ENCODE measurements at places on chromosomes 16 and 17. TPM values are rescaled to one million over a fixed set of nuclear protein-coding genes. Genes with fewer than 3 reads are reported as not detected.
A peak's percentile ranks its signal among the peaks of the same experiment; 100 is the strongest.

GRCh38 chr16:10631886-10632285, 51.5 kb upstream of the EMP2 start:
- H3K4me3 ChIP-seq, result no peak overlapping the region
- H3K36me3 ChIP-seq, result no peaks in the 10 kb centered on the region
- no peak overlapping the region for H3K27ac ChIP-seq
- no peaks in the 10 kb centered on the region for H3K4me1 ChIP-seq

GRCh38 chr17:77723071-77723908, 235.2 kb upstream of the TNRC6C start:
- no peak overlapping the region for H3K4me3 ChIP-seq
- peaks cover 12% of the 10 kb centered on the region for H3K27me3 ChIP-seq
- peaks cover 3% of the 10 kb centered on the region for H3K4me1 ChIP-seq
- H3K36me3 ChIP-seq, result no peaks in the 10 kb centered on the region
- H3K27ac ChIP-seq, result no peak overlapping the region

DNA sequence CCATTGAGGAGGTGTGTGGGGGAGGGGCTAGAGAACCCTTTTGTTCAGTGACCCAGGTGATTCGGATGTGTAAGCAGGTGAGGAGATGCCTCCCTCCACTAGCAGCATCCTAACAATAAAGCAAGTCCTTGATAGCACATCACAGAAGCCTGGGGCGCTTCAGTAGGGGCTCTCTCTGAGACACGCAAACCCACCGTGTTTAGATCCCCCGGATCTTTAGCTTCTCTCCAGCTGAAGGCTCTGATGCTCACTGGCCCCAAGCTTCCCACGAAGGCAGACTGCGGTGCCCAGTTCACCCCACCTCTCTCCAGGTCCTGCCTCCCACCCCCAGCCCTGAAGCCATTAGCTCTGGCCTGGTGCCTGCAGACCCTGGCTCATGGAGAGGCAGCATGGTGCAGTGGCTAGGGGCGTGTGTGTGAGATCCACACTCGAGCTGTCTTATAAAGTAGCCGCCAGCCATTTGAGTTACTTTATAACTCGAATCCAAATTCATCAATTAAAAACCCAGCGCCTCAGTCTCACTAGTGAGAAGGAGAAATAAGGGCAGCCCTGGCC, 204.7 kb upstream of the TNRC6C start:
- H3K27me3 ChIP-seq, result peaks cover 2% of the 10 kb centered on the region
- H3K27ac ChIP-seq, result no peak overlapping the region
- no peaks in the 10 kb centered on the region for H3K4me1 ChIP-seq
- H3K36me3 ChIP-seq, result no peaks in the 10 kb centered on the region

DNA sequence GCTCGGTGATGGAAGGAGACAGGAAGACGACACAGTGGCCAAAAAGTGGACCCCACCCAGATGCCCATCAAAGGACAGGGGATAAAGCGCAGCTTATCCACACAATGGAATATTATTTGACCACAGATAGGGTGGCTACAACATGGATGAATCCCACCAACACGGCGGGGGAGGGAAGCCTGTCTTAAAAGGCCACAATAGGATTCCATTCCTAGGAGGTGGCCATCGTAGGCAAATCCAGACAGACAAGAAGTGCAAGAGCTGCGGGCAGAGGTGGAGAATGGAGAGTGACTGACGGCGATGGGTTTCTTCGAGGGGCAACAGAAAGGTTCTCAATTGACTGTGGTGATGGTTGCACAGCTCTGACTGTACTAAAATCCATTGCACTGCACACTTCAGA, 16.0 kb downstream of the SLC38A8 start:
- no peaks in the 10 kb centered on the region for H3K36me3 ChIP-seq
- peaks cover 14% of the 10 kb centered on the region for H3K4me1 ChIP-seq
- H3K4me3 ChIP-seq, result no peak overlapping the region
- H3K27me3 ChIP-seq, result peaks cover 10% of the 10 kb centered on the region

DNA sequence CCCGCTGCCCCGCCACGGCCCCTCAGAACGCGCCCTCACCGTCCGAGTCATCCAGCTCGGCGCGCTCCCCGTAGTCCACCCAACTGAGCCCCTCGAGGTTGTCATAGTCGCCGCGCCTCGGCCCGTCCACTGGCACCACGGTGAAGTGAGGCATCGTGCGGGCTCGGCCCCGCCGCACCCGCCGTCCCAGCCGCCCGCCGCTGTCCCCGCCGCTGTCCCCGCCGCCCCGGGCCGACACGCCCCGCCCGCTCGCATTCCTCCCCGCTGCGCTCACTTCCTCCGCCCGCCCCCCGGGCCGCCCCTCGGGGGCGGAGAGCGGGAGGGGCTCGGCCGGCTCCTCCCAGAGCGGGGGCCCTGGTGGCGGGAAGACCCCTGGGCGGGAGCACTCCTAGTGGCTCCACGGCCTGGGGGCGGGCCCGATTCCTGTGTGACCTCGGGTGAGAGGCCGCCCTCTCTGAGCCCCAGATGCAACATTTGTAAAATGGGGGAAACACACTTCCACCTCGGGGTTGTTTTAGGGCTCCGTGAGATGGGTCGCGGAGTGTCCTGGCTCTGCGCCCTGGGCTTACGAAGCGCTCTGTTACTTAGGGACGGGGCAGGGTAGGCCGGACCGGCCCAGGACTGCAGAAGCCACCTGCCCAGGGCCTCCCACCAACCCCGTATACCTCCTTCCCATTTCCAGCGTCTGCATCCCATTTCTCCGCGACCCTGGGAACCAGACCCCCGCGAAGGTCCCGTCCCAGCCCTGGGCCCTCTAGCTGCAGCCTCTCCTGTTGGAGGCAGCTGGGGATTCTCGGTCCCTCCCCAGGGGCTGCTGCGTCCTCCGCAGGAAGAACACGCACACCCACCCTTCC, at the start of gene SLC12A4:
Gene SLC12A4, minus strand, starts transcription at position 238 of the 854 bp plus-strand sequence. Its CDS starts 84 bp downstream, at position 154.
- peak within 1 kb of the TSS; percentile 97 for H3K4me3 ChIP-seq
- H3K4me1 ChIP-seq, result peaks cover 24% of the 10 kb centered on the region
- H3K27ac ChIP-seq, result peak within 1 kb of the TSS; percentile 95
- H3K36me3 ChIP-seq, result no peaks in the 10 kb centered on the region
- H3K27me3 ChIP-seq, result peaks cover 2% of the 10 kb centered on the region

DNA sequence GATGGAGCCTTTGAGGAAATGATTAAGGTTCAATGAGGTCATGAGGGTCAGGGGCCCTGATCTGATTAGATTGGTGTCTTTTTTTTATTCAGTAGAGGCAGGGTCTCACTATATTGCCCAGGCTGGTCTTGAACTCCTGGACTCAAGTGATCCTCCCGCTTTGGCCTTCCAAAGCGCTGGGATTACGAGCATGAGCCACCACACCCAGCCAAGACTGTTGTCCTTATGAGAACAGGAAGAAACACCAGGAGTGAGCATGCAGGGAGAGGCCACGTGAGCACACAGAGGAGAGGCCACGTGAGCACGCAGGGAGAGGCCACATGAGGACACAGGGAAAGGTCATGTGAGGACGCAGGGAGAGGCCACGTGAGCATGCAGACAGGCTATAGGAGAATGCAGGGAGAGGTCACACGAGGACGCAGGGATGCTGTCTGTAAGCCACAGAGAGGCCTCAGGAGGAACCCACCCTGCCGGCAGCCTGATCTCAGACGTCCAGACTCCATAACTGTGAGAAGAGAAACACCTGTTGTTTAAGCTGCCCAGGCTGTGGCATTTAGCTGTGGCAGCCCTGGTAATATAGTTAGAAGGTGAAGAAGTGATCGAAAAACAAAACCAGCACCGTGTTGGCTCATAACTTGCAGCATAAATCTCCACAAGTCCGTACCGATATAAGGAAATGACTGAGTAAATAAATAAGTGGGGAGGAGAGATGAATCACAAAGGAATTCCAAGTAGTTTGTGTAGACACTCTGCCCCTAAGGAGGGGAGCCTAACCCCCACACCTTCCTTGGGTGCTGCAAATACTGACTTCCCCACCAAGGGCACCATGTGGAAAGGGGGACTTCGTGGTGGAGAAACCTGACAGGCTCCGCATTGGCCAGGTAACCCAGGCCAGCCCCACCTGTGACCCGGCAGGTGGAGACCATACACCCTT, 14.6 kb upstream of the CSNK1D start:
- H3K4me1 ChIP-seq, result peaks cover 22% of the 10 kb centered on the region
- H3K4me3 ChIP-seq, result no peak overlapping the region
- peak overlapping the region; percentile 6 for H3K27ac ChIP-seq
- no peak for DNase-seq
- no peaks in the 10 kb centered on the region for H3K27me3 ChIP-seq
- peaks cover 2% of the 10 kb centered on the region for H3K36me3 ChIP-seq

GRCh38 chr17:9893411-9894012, 11.6 kb downstream of the RCVRN start:
- no peak overlapping the region for H3K4me3 ChIP-seq
- H3K4me1 ChIP-seq, result no peaks in the 10 kb centered on the region
- DNase-seq, result no peak
- no peaks in the 10 kb centered on the region for H3K36me3 ChIP-seq
- no peak overlapping the region for H3K27ac ChIP-seq

- H3K4me1 ChIP-seq, result no peaks in the 10 kb centered on the region
- H3K27ac ChIP-seq, result no peak overlapping the region
- no peaks in the 10 kb centered on the region for H3K36me3 ChIP-seq
- DNase-seq, result no peak
- H3K4me3 ChIP-seq, result no peak overlapping the region
Measured at GRCh38 chr16:86625029-86625428, 46.7 kb downstream of the FOXL1 start.

DNA sequence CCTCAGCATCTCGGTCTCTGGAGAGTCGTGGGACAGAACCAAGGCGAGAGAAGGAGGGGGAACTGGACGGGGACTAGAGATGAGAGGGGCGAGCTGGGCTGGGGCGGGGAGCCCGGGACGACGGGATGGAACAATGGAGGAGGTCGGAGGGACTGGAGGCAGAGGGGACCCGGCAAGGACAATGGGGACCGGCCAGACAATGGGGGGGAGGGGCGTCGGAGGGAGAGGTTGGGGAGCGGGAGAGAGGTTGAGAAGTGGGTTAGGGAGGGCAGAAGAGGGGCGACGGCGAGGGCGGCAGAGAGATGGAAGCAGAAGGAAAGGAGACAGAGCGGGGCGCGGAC, 719 bp downstream of the NGFR start:
- peak; percentile 58 for DNase-seq
- H3K4me3 ChIP-seq, result peak overlapping the region; percentile 81
- H3K27ac ChIP-seq, result no peak overlapping the region
- peaks cover 78% of the 10 kb centered on the region for H3K27me3 ChIP-seq
- H3K36me3 ChIP-seq, result no peaks in the 10 kb centered on the region
- peaks cover 20% of the 10 kb centered on the region for H3K4me1 ChIP-seq

DNA sequence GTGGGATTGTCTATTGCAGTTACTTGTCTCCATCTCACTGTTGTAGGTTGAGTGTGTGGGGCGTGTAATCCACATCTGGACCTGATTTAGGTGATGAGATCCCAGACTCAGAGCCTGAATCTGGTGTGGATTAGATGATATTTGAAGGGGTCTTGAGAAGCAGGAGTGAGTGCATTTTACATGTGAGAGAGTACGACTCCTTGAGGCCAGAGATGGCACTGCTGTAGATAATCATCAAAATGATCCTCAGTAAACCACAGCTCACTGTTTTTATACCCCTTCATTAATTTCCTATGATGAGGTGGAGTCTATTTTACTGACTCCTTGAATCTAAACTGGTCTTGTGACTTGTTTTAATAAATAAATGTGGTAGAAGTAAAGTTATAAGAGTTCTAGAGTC, 732.5 kb downstream of the KCNJ2 start:
- no peak for DNase-seq
- no peak overlapping the region for H3K27ac ChIP-seq
- H3K27me3 ChIP-seq, result no peaks in the 10 kb centered on the region
- H3K4me1 ChIP-seq, result no peaks in the 10 kb centered on the region
- no peaks in the 10 kb centered on the region for H3K36me3 ChIP-seq
- H3K4me3 ChIP-seq, result no peak overlapping the region

DNA sequence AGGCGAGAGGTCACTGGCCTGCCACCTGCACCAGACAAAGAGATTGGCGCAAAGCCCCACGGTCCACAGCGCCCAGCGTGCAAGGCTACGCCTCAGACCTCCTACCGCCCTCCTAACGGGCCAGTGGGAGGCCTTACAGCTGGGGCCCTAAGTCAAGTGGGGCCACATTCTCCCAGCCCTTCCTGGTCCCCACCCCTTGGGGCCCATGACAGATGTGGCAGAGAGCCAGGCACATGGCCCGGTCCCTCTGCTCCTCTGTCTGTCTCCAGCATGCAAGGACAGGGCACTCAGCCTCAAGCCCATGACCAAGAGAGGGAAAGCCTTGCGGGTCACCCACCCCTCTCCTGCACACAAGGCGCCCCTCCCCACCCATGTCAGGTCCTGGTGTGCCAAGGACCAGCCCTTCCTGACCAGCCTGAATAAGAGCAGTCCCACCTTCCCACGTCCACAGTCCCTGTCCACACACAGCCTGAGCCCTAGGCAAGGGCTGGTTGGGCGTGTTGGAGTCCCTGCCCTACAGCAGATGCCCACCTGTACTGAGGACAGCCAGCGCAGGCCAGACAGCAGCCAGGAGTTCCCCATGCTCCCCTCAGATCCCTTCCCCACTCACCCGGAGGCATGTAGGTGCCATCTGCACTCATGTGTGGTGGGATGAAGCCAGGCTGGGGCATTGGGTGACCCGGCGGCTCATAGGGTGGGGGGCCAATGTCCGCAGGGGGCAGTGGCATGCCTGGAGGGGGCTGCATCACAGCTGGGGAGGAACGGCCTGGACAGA, 25.3 kb downstream of the CDIP1 start:
- H3K4me1 ChIP-seq, result peaks cover 32% of the 10 kb centered on the region
- DNase-seq, result no peak
- no peak overlapping the region for H3K4me3 ChIP-seq
- H3K27me3 ChIP-seq, result no peaks in the 10 kb centered on the region
- peak overlapping the region; percentile 34 for H3K27ac ChIP-seq

DNA sequence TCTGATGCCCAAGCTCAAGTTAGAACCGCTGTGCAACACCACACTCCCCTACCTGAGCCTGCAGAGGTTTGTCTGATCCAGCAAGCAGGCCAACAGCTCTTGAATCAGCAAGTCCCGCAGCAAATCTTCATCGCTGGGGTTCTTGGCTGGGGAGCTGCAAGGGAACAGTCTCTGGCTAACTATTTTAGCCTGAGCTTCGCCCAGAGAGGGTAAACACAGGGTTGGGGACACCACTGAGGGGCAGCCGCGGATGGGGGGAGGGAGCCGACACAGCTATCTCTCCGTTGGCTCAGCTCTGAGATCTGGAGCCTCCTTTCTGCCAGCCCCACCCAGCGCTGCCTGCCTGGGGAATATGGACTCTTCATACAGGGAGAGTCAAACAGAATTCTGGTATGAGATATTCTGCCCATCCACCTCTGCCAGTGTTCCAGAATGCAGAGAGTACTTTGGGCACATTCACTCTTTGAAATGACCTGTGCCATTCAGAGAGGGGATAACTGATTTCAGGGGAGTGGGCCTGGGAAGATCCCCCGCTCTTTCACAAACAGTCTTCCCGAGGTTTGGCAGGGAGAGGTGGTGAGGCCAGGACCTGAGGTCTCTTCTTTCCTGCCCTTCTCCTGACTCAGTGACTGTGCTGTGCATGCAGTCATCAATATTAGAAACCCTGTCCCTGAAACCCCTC, 7.4 kb downstream of the GIP start:
- no peaks in the 10 kb centered on the region for H3K4me1 ChIP-seq
- DNase-seq, result no peak
- H3K27ac ChIP-seq, result no peak overlapping the region
- H3K4me3 ChIP-seq, result no peak overlapping the region
- no peaks in the 10 kb centered on the region for H3K36me3 ChIP-seq

GRCh38 chr17:17812211-17813054, 24.4 kb downstream of the SREBF1 start:
- peaks cover 47% of the 10 kb centered on the region for H3K36me3 ChIP-seq
- DNase-seq, result peak; percentile 90
- no peaks in the 10 kb centered on the region for H3K27me3 ChIP-seq

ABCC6 gene
- not detected for total RNA-seq

TBC1D28 gene
- not detected for total RNA-seq

CNTROB gene
- total RNA-seq, result 52.4 TPM

PNMT gene
- total RNA-seq, result not detected

SPATA22 gene
- total RNA-seq, result not detected

SLC4A1 gene
- total RNA-seq, result not detected

RHBDL3 gene
- 0.12 TPM for total RNA-seq

CD300E gene
- not detected for total RNA-seq

TBC1D3C gene
- total RNA-seq, result not detected

Measured in activated CD4-positive, alpha-beta T cell treated with anti-CD3 and anti-CD28 coated beads, Interleukin-2, amount 10 ng/mL, durations not matched to agents 24 days and 14 days (primary cell).